Myometrial cell (primary cell): ENCODE measurements at places on chromosomes 3 and 15. TPM values are rescaled to one million over a fixed set of nuclear protein-coding genes. Genes with fewer than 3 reads are reported as not detected.

NOP10 gene
- 305 and 381 TPM in 2 replicates for total RNA-seq

PTX3 gene
- total RNA-seq: 846 and 865 TPM in 2 replicates

RTP4 gene
- total RNA-seq: 2.1 and 2.9 TPM in 2 replicates

ANKUB1 gene
- not detected in 2 replicates for total RNA-seq

FAM219B gene
- 22.2 and 48.7 TPM in 2 replicates for total RNA-seq

PLA2G4D gene
- total RNA-seq: not detected in 2 replicates

ITIH4 gene
- 0.29 TPM in 1 of 2 replicates, not detected in the other for total RNA-seq

KLHL40 gene
- not detected in 2 replicates for total RNA-seq

NEO1 gene
- 17.6 and 23.7 TPM in 2 replicates for total RNA-seq

TRPC1 gene
- total RNA-seq: 7.3 and 21.0 TPM in 2 replicates

HDC gene
- total RNA-seq: not detected in 2 replicates

P2RY13 gene
- total RNA-seq: not detected in 2 replicates

ASB14 gene
- total RNA-seq: not detected in 2 replicates

CORO2B gene
- 28.3 and 32.6 TPM in 2 replicates for total RNA-seq

OSBPL10 gene
- 8.6 and 23.6 TPM in 2 replicates for total RNA-seq

ADAMTS9 gene
- total RNA-seq: 0.58 and 0.71 TPM in 2 replicates

DNAJA4 gene
- total RNA-seq: 2.9 and 4.1 TPM in 2 replicates

IL20RB gene
- total RNA-seq: 34.0 and 37.6 TPM in 2 replicates

RPL15 gene
- 3,391 and 3,570 TPM in 2 replicates for total RNA-seq

SCN11A gene
- not detected in 2 replicates for total RNA-seq

MRPL3 gene
- total RNA-seq: 119 and 163 TPM in 2 replicates

SYNPR gene
- total RNA-seq: not detected in 2 replicates

CHD2 gene
- total RNA-seq: 22.2 and 34.9 TPM in 2 replicates

SEMA7A gene
- total RNA-seq: 71.4 and 86.2 TPM in 2 replicates

ZNF620 gene
- total RNA-seq: 0.18 and 0.29 TPM in 2 replicates

MST1R gene
- total RNA-seq: under 0.01 and 0.53 TPM in 2 replicates

ECE2 gene
- total RNA-seq: not detected in 2 replicates

MKRN3 gene
- not detected in 2 replicates for total RNA-seq

RNU5B-1 gene
- not detected in 2 replicates for total RNA-seq

TLR9 gene
- not detected in 2 replicates for total RNA-seq

GOLGA6L9 gene
- under 0.01 and 1.6 TPM in 2 replicates for total RNA-seq
